ENCODE measurements at places on chromosomes 1 and 21.

DNA sequence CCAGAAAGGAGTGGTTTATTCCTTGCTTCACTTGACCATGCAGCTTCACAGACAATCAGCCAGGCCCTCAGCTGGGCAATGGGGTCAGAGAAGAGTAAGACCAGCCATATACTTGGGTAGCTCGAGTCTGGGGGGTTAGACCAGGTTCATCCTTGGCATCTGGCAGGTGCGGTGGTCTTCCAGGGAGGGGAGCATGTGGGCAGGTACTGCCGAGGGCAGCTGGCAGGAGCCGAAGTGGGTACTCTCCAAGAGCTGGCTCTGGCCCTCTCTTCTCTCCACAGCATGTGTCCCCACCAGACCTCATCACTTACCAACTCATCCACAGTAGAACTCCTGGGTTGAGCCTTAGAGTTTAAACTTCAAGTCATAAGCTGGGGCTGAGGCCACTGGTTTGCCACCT lies 156.8 kb downstream of the FOXD2 start:
- no peak for DNase-seq

- DNase-seq: no peak
Observed at GRCh38 chr1:55043011-55043410, 3.7 kb downstream of the PCSK9 start.

- DNase-seq: no peak
Observed at GRCh38 chr1:232557096-232557495, 72.8 kb downstream of the SIPA1L2 start.

DNA sequence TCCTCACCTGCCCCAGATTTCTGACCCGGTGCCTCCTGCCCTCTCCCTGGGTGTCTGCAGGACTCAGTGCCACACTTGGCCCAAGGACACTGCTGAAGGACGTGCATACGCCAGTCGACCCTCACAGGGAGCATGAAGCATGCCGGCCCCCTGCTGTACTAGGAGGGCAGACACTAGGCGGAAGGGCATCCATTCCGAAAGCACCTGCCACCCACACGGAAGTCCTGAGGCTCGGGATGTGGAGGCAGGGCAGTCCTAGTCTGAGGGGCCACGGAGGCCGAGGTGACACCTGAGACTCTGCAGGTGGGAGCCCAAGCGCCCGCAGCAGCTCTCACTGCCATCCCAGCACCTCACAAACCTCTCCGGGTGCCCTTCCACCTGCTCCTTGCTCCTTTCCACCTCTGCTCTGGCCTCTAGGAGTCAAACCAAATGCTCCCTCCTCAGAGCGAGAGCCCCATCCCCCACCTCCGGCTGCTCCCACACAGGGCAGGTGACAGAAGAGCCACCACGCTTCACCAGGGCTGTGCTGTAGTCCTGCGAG lies 2.4 kb downstream of the NPHP4 start:
- no peak for DNase-seq

Measured in stimulated activated CD8-positive, alpha-beta memory T cell treated with anti-CD3 and anti-CD28 coated beads, Interleukin-15, amount 100 ng/mL, for 4 hours (primary cell).